ENCODE measurements at places on chromosomes 5 and 9.

- DNase-seq: no peak
Measured at GRCh38 chr5:169736653-169737052, 99.6 kb downstream of the DOCK2 start.

DNA sequence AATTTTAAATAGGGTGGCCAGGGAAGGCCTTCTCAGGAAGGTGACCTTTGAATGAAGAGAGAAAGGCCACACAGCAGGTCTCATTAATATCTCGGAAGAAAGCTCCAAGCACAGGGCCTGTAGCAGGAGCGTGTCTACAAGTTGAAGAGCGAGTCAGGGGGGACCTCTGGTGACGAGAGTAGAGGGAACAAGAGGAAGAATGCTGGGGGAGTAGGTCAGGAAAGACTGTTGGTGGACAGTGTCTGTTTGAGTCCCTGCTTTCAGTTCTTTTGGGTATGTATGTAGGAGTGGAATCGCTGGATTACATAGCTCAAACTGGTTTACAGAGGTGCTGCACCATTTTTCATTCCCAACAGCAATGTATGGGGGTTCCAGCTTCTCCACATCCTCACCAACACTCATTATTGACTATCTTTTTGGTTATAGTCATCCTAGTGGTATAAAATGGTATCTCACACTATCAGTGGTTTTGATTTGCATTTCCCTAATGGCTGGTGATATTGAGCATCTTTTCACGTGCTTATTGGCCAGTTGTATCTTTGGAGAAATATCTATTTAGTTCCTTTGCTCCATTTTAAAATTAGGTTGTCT lies 55.8 kb downstream of the NUP214 start:
- DNase-seq: no peak

DNA sequence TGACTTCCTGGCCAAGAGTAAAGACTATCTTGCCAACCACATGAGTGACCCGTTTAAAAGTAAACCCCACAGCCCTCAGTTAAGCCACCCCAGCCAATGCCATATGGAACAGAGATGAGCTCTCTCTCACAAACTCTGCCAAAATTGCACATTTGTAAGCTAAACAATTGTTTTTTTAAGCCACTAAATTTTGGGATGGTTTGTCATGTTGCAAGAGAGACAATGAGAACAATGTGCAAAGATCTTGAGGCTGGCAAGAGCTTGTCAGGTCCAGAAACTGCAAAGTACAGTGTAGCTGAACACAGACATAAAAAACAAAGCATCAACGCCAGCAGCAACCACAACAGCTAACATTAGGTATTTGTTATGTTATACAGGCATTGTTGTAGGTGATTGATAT lies 27.8 kb downstream of the HOMER1 start:
- no peak for DNase-seq

GRCh38 chr5:135156715-135157404 lies 122.8 kb upstream of the PITX1 start:
- DNase-seq: no peak

- DNase-seq: no peak
Measured at GRCh38 chr9:98903961-98904411, 39.7 kb upstream of the COL15A1 start.
